ENCODE measurements at places on chromosomes 12 and 14.
A peak's percentile ranks its signal among the peaks of the same experiment; 100 is the strongest.

GRCh38 chr14:60721326-60722106 is 2.6 kb downstream of the SIX4 start:
- DNase-seq, result peak; percentile 75

DNA sequence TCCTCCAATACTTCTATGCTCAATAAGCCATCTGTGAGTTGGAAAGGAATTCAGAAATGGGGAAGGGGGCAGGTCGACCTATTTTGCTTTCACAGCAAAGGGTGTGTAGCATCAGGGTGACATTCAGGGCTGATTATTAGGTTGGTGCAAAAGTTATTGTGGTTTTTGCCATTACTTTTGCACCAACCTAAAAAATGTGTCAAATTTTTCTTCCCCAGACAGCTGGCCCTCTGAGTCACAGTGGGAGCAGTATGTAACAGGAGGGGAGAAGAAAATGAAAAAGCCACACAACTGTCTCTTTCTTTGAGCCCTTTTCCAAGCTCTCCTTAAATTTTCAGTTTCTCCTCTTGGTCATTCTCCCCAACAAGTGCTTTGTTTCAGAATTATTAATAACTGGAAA is 47.1 kb upstream of the GZMB start:
- no peak for DNase-seq

- peak; percentile 69 for DNase-seq
Observed at GRCh38 chr12:48980953-48981756, 3.0 kb downstream of the WNT1 start.

DNA sequence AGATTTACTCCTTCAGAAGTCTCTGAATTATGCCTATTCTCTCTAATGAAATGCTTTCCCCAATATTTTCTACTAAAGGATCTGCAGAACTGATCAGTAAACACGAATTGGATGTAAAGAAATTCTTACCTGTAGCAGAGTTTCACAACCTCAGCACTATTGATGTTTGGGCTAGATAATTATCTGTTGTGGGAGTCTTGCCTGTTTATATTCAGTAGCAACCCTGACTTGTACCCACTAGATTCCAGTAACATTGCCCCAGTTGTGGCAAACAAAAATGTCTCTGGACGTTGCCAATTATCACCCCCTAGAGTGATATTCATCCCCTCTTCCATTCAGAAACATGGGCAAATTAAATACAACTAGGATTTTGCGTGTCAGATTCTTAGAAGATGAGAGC is 156.8 kb upstream of the TMTC2 start:
- DNase-seq, result no peak

- no peak for DNase-seq
Observed at GRCh38 chr14:59422069-59422881, 42.9 kb downstream of the GPR135 start.

GRCh38 chr12:105706973-105707334 is 376.5 kb downstream of the C12orf75 start:
- DNase-seq, result no peak

- no peak for DNase-seq
Observed at GRCh38 chr12:124247331-124247730, 47.6 kb upstream of the RFLNA start.

- DNase-seq, result no peak
Observed at GRCh38 chr12:80056845-80057244, 42.5 kb upstream of the OTOGL start.

- peak; percentile 13 for DNase-seq
Observed at GRCh38 chr14:66944872-66945271, 244.4 kb upstream of the GARIN2 start.

GRCh38 chr12:122984612-122985337 is 4.3 kb downstream of the ARL6IP4 start:
- no peak for DNase-seq

- no peak for DNase-seq
Observed at GRCh38 chr14:34632411-34632978, 2.5 kb upstream of the SNX6 start.

DNA sequence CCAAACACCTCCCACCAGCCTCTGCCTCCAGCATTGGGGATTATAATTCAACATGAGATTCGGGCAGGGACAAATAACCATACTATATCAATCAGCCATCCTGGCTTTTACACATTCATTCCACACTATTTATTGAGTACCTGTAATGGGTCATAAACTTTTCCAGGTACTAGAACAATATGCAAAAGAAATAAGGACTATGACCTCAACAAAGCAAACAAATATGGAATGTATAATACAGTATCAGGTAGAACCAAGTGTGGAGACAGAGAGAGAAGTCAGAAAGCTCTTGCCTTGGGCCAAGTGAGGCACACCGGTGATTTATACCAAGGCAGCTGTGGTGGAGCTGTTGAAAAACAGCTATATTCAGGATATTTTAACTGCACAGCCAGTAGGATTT is 116.3 kb downstream of the TSPAN8 start:
- DNase-seq, result no peak

DNA sequence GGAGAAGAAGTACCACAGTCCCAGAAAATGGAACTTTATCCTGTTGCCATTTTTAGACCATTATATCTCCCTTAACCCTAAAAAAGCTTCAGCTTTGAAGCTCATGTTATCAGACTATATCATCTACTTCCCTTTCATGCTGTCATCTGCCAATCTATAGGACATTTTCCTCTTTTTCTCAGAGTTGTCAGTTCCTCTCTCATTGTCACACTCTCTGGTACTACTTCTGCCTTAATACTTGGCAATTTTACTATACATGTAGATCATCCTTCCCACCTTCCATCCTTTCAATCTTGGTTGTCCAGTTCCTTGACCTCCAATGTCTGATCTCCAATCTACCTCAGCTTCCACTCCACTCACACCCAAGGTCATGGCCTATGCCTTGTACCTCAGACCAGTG is 57.4 kb downstream of the SLC15A5 start:
- DNase-seq, result no peak

- no peak for DNase-seq
Observed at GRCh38 chr14:28760431-28760996, 6.1 kb upstream of the FOXG1 start.

GRCh38 chr12:85688837-85689236 is 147.4 kb downstream of the RASSF9 start:
- no peak for DNase-seq

- DNase-seq, result peak; percentile 64
Observed at GRCh38 chr12:110689281-110690126, 589 bp upstream of the HVCN1 start.

GRCh38 chr12:981961-982360 is 9.1 kb upstream of the ERC1 start:
- DNase-seq, result no peak

GRCh38 chr14:103518422-103519042 is 4.1 kb downstream of the CKB start:
- DNase-seq, result peak; percentile 76

DNA sequence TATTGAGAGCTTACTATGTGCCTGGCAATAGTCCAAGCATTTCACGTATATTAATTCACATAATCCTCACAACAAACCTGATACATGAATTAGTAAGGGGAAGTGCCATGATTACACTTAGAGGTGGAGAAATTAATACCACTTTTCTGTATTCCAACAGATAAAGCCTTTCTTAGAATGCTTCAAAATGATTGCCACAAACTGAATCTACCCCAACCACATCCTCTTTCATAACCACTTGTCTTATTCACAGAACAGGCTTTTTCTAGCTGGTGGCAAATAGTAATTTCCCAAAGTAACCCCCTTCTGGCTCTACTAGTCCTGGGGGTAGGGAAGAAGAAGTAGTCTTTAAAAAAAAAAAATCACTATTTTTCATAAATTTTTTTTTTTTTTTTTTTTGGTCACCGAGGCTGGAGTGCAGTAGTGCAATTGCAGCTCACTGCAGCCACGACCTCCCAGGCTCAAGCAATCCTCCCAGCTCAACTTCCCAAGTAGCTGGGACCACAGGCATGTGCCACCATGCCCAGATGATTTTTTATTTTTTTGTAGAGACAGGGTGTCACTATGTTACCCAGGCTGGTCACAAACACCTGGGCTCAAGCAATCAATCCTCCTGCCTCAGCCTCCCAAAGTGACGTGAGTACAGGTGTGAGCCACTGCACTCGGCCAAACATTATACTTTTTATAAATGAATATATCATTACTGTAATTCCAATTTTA is 59.0 kb upstream of the ARID2 start:
- peak; percentile 10 for DNase-seq
